ENCODE measurements at places on chromosomes 5 and 9. TPM values are rescaled to one million over a fixed set of nuclear protein-coding genes. Genes with fewer than 3 reads are reported as not detected.

Gene SLC36A2
- not detected for total RNA-seq

Gene FEM1C
- 12.2 TPM for total RNA-seq

Gene OSMR
- 86.1 TPM for total RNA-seq

DNA sequence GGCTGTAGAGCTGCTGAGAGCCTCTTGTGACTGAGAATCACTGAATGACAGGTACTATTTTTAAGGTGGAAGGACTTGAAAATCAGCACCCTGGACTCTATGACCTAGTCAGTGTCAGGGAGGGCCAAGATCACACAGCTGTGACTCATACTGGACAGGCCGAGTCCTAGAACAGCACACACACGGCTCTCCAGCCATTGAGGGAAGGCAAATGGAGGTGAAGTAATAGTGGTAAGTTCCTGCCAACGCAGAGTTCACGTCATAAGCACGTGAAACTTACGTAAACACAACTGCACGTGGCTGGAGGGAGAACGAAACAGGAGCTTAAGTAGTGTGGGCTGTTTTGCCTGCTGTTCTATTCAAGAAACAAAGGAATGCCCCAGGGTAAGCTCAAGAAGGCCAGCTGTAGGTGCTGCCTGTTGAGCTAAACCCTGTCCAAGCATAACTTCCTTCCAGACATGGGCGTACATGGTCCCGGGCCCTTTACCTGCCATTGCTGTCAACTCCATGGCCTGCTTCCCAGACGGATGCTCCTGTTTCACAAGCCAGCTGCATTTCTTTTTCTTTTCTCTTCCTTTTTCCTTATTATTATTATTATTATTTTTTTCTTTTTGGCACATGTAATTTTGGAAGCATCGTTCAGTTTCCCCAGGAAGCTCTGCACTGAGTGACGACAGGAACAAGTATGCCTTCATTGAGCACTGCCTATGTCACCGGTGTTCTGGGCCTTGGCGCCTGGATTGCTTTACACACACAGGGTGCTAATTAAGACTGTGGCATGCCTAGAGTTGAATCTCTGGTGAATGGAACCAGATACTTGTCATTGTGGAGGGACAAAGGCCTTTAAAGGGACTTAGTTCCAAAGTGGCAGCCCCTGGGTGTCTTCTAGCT lies 10.2 kb upstream of the LCP2 start:
- peaks cover 31% of the 10 kb centered on the region for H3K4me1 ChIP-seq
- H3K36me3 ChIP-seq = peaks cover 6% of the 10 kb centered on the region
- no peak overlapping the region for H3K4me3 ChIP-seq
- no peaks in the 10 kb centered on the region for H3K27me3 ChIP-seq

GRCh38 chr5:179431221-179431824 lies 86.1 kb upstream of the ADAMTS2 start:
- H3K4me3 ChIP-seq = no peak overlapping the region
- H3K36me3 ChIP-seq = no peaks in the 10 kb centered on the region
- DNase-seq = peak; percentile 12
- H3K27ac ChIP-seq = no peak overlapping the region

DNA sequence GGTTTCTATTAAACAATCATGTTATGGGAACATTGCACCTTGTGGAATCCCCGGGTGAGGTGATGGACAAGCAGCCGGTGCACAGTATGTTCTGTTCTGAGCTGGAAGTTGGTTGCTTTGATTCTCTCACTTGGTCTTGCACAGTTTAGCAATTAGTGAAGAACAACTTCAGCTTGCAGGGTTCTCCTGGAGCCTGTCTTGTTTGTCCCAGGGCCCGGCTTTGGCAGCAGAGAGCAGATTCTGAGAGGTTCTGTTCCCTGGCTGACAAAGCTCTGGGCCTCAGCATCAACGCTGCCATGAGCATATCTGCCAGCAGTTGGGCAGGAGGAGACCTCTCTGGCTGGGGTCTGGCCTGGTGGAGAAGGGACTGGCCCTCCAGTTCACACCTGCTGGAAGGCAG lies 16.9 kb downstream of the GADD45G start:
- H3K4me1 ChIP-seq = no peaks in the 10 kb centered on the region
- peaks cover 6% of the 10 kb centered on the region for H3K27me3 ChIP-seq
- H3K4me3 ChIP-seq = no peak overlapping the region

DNA sequence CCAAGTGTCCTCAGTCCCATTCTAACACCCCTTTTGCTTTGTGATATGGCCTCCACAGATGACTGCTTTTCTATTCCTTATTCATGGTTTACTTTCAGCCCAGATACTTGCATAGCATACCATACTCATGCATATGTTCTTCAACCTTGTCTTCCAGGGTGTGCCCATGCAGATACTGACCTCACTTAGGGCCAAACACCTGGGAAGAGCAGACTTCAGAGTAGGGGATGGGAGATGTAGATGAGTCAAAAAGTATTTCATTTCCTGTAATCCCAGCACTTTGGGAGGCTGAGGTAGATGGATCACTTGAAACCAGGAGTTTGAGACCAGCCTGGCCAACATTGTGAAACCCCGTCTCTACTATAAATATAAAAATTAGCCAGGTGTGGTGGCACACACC lies 58.3 kb downstream of the NRG2 start:
- H3K27ac ChIP-seq = no peak overlapping the region
- peaks cover 12% of the 10 kb centered on the region for H3K4me1 ChIP-seq
- peaks cover 27% of the 10 kb centered on the region for H3K27me3 ChIP-seq
- H3K36me3 ChIP-seq = no peaks in the 10 kb centered on the region
- DNase-seq = peak; percentile 21
- H3K4me3 ChIP-seq = no peak overlapping the region

DNA sequence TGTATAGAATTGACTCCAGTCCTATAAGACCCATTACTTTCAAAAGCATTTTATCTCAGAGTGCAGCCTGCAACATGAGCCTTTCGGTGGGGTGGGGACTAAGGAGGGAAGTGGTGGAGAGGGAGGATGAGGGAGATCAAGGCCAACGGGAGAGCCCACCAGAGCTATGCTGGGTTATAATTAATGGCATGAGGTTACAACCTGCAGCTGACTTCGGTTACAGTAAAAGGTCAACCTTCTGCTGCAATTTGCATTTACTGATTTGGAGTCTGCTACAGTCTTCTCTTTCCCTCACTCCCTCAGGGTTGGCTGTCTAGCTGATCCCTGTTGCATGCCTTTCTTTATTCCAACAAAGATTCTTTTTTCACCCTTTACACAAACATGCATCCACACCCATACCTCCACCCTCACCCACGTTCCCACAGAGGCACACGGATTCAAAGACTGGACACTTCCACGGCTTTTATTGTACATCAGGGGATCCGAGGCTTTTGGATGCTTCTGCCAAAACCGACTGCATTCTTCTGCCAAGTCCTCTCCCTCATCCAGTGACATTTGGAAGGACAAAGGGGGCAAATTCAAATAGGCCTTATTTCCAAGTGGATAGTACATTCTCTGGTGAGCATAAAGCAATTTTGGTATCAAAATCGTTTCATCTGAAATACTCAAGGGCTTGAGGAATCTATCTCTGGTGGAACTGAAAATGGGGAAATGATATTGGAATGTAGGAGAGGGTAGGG lies 381.2 kb downstream of the NFIB start:
- H3K27me3 ChIP-seq = no peaks in the 10 kb centered on the region
- H3K27ac ChIP-seq = no peak overlapping the region
- H3K36me3 ChIP-seq = peaks cover 6% of the 10 kb centered on the region
- H3K4me3 ChIP-seq = no peak overlapping the region
- H3K4me1 ChIP-seq = no peaks in the 10 kb centered on the region

GRCh38 chr5:126119887-126120442 lies 303.2 kb upstream of the GRAMD2B start:
- H3K4me1 ChIP-seq = peaks cover 43% of the 10 kb centered on the region
- H3K27me3 ChIP-seq = no peaks in the 10 kb centered on the region
- no peak overlapping the region for H3K4me3 ChIP-seq
- no peak overlapping the region for H3K27ac ChIP-seq
- H3K36me3 ChIP-seq = no peaks in the 10 kb centered on the region
- DNase-seq = peak; percentile 46

- DNase-seq = peak; percentile 24
- peak overlapping the region; percentile 21 for H3K4me3 ChIP-seq
- H3K4me1 ChIP-seq = peaks cover 13% of the 10 kb centered on the region
These were observed 46.4 kb upstream of the SELENOP start for GRCh38 chr5:42858031-42858643.

Data from MCF 10A (cell line).